Brain microvascular endothelial cell (primary cell): ENCODE measurements at places on chromosomes 4 and X.
A peak's percentile ranks its signal among the peaks of the same experiment; 100 is the strongest.

DNA sequence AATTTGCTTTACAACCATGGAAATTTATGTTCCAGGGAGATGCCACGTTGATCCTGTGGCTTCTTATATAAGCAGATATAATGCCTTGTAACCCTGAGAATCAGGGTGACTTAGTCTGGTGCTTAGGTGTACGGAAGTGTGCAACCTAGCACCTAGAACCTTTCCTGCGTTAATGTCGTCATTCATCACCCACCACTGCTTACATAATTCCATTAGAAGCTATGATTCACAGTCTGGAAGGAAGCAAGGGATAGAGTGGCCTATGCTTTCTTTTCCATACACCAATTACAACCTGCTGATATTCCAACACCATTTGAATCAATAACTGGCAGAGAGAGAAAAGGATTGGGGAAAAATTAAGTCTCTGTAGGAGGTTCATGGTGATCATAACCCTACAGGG is 17.3 kb upstream of the CXCL8 start:
- peak; percentile 31 for DNase-seq

- no peak for DNase-seq
These were observed 607.9 kb downstream of the GLUD2 start for GRCh38 chrX:121655276-121655675.

DNA sequence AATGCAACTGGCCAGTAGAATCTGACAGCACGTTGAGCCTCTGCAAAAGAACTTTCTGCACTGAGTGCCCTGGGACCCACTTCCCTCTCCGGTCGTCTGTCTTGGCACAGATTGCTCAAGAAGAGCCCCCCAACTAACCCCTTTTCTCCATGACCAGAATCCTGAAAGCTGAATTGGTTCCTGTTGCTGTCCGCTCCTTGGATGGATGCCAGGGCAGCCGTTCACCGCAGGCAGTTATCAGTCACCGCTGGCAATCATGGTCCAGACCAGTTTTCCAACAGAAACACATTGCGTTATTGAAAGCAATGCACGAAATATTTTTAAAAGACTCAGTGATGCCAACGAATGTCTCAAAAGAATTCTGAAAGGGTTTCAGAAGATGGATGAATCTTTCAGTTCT is 733.7 kb upstream of the FRG1 start:
- no peak for DNase-seq

DNA sequence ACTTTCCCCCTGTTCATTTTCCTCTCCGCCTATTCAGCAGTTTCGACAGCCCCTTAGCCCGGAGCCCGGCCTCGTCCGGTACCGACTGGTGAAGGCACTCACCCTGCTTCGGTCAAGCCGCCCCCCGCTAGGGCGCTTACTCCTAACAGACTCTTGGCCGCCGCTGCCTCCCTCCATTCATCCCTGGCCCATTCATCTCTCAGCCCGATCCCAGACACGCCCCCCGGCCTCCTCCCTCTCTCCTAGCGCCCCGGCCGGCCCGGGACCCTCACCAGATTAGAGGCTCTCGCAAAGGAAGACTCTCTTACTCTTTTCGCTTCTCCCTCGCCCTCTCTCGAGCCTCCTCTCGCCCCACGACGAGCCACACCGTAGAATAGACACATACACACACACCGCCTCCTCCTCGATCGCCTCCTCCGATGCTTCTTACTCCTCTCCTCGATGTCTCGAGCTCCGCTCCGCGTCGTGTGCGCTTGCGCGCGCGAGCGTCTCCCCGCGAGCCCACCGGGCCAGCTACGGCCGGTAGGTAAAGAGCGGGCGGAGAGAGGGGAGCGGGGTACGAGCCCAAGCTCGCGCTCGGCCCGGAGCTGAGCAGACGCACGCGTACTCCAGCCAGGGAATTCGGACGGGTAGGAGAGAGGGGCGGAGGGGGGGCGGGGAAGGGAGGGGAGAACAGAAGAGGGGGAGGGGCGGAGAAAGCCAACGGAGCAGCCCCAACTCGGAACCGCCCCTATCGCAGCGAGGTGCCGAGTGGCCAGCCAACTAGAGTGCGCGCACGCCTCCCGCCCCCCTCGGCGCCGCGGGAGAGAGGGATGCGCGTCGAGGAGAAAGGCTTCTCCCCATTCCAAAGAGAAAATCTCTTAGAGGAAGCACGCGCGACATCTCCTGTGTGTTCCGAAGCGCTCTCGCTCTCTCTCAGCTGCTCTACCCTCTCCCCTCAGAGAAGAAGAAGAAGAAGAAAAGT is at the start of gene WNK3:
Gene WNK3, minus strand, starts transcription at position 633 of the 964 bp plus-strand sequence.
- peak; percentile 67 for DNase-seq

DNA sequence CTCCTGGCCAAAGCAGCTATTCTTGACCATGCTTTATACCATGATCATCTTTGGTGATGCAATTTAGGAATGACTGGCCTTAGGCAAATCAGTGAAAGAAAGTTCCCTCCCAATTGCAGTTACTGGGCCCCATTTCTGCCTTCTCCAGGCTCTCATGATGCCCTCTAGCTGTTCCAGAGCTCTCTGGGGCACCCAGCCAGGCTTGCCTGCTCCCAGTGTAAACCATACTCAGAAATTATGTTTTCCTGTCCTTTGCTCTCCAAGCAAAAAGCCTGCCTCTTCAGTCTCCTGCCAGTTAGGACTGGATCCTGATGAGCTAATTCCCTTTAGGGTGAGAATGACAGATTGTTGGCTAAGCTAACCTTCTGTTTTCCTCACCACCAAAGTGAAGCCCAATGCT is 85.3 kb upstream of the RBPJ start:
- no peak for DNase-seq
